ENCODE measurements at places on chromosomes 3 and 15.
A peak's percentile ranks its signal among the peaks of the same experiment; 100 is the strongest.

DNA sequence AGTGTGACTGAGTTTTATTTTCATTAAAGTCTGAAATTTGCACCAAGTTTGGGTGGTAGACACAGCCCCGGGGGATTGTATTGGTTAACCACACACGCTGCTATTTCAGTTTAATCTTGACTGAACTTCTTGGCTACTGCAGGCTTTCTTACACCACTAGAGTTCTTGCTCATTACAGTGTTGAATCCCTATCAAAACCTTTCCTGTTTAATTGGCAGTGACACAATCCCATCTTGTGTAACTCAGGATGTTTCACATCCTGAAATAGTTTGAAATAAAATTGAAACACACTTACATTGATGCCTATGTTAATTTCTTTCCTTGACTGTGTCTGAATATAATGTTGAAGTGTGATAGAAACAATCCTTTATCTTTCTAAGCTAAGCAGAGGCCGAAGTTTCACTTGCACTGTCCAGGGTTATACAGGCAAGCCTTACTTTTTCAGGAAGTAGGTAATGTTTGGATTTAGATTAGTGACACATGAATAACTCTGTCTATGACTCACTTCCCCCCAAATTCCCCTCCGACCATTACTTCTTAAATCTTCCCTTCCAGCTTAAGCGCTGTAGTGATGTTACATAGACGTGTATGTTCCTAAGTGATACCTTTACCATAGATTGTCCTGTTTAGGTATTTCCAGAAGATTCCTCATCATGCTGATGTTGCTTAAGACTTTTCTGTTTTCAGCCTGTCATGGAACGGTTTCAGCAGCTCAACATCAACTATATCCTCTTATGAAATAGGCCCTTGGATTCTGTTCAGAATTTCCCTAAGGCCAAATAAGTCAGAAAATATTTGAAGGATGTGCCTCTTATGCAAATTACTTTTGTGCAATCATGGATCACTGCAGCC, 16.8 kb downstream of the ATG7 start:
- DNase-seq = peak; percentile 79

DNA sequence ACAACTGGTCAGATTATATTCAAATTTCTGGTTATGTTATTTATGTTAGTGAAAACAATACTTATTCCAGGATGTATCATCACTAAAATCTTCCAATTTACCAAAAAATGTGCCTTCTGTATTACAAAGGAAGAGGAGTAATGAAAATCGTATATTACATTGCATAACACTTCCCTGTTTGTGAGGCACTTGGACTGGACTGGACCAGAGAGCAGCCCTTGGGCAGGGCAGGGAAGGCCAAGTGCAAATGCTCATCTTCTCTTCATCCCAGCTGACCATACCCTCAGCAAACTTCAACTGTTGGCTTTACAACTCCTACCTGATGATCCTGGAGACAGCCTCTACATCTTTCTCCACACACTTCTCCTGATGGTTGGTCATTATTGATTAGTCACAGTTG, 285.7 kb upstream of the MME start:
- DNase-seq = no peak

- DNase-seq = no peak
Observed at GRCh38 chr15:67415181-67415580, 105.8 kb upstream of the C15orf61 start.

DNA sequence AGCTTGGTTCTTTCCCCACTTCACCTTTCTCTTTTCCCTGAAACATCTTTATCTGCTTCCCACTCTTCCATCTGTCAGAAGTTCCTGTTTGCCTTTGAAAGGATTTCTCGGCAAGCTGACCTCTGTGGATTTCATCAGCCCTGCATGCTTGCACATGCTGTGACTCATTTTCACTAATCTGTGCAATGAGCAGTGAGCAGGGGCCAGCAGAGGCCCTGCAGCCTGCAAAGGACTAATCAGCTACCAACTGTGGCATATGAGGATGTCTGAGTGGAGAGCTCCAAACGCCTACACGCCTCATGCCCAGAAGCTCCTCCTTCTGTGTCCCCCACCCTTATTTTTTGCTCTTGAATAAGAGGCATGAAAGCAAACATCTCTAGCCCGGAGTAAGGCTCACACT, 333.0 kb upstream of the SEMA6D start:
- DNase-seq = peak; percentile 75

GRCh38 chr15:80709542-80709941, 14.4 kb downstream of the ABHD17C start:
- no peak for DNase-seq

DNA sequence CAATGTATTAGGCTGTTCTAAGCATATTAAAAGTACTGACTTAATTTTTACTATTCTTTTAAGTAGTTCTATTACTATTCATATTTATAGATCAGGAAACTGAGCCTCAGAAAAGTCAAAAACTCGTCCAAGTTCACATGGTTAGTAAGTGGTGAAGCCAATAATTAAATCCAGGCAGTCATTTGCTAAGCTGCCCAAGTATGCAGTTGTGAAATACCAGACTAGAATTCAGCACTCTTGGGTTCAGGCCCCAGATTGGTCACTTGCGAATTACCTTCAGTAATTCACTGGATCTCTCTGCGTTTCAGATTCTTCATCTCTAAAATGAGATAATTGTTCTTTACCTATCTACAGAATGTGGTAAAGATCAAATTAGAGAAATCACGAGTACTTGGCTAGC, 161.9 kb upstream of the CADPS start:
- no peak for DNase-seq

DNA sequence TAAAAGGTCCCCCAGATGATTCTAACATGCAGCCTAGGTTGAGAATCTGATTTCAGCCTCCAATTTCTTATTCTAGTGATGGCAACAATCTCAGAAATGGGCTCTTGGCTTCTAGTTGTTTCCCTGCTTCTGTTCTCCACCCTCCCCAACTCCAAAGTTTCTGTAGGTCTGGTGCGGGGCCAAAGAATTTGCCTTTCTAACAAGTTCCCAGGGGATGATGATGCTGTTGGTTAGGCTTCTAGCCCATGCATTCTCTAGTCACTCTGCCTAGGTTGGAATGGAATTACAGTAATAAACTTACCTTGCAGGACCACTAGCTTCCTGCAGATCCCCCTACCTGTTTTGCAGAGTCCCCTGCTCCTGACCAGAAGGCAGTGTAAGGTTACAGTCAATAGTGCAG, 103.2 kb upstream of the PPP2R3A start:
- DNase-seq = no peak

GRCh38 chr3:120429921-120430361, 20.9 kb downstream of the FSTL1 start:
- peak; percentile 79 for DNase-seq

Data from HFF-Myc (cell line).